GM12891 (cell line): ENCODE measurements at places on chromosomes 11 and 22.

DNA sequence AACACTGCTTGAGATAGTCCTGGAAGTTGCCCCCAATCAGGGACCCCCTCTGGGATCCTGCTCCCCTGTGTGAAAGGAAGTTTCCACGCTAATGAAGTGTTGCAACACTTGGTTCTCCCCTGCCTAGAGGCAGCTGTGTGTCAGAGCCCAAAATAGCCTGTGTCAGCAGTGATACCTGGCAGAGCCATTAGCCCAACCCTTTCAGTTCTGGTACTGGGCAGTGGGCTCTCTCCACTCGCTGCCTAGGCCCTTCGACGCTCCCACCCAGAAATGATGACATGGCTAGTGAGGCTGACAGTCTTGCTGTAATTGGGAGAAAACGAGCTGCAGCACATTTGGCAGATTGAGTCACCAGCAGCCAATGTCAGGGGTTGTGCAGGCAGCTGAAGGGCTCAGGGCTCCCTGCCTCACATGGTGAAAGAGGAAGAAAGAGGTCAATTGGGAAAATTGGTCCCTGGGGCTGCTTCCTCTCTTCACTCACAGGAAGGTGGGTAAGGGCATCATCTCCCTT, 1.4 kb upstream of the NXF1 start:
- no peak for DNase-seq

DNA sequence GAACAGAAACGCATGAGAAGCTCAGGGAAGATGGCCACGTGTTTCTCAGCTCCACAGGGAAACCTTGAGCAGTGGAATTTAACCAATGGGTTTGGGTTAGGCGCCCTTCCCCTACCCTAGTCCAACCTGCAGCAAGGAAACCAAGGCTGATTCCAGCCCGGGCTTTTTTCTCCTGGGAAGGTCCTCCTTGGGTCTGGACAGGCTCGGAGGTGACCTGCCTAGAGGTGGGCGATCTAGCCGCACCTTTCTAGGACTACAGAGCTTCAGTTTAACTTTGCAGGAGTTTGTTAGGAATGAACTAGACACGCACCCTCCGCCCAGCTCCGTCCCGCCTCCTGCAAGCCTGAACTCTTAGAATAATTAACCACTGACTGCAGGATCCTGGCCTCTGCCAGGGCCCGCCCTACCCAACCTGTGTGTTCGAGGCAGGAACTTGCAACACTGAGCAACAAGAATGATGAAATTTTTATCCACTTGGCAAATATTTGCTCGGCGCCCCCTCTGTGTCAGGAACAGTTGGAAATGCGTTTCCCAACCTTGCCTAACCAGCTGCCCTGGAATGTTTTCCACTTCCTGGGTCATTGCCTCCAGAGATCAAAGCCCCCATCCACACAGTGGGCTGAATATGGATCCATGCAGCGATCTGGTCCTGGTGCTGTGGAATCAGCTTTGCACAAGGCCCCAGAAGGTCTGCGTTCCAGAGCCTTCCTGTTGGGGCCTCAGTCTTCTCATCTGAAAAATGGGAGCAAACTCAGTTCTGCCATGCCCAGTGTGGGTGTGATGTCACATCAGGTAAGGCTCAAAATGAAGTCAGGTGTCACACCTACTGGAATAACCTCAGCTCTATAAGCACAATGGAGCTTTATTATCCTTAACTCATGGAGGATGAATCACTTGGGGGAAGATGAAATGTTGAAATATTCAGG, 13.3 kb downstream of the MPST start:
- DNase-seq = no peak

DNA sequence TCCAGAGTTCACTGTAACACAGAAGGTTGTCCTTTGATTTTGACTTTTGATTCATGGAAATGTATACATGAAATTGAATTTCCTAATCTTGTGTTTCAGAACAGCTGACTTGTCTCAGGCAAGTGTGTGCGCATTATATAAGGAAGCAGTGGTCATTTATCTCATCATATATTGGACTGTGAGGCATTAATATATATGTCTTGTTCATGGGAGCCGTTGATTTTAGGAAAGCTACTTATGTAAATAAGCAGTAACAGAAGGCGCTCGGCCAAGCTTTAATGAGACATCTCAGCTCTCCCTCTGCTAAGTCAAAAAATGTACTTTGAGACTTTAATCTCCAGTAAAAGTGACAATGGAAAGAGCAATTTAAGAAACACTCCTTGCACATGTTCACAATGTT, 100.5 kb downstream of the PDHX start:
- DNase-seq = no peak

DNA sequence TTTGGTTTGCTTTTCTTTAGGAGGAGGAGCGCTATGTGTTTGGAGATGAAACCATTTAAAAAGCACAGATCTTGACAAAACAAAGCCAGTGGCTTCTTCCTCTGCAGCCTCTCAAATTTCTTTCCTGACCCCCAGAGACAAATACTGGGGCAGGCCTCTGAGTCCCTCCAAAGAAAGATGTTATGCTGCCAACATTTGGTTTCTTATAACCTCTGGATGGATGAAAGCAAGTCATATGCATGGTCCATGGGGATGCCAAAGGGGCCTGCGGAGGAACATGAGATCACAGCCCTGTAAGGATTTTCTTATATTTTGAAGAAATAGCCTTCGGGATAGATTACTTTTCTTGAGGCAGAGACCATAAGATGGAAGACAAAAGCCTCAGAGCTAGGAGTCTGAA, 179.1 kb downstream of the TENM4 start:
- no peak for DNase-seq

- DNase-seq = no peak
Measured at GRCh38 chr11:134640971-134641968, 229.2 kb upstream of the B3GAT1 start.

DNA sequence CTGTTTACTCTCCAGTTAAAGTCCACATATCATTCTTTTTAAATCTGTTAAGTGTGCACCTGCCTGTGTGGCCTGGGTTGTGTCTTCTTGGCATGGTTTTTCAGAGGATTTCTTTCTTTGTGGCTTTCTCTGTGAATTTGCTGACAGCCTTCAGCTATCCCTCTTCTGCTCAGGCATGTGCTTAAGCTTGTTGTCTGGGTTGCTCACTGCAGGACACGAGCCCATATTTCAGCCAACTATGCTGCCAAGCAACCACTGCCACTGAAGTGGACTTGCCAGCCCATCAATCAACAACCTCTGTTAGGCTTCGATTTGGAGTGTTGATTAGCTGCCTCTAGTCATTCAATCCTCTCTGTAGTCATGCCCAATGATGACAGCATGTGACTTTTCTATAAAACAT, 18.4 kb downstream of the OR51I2 start:
- no peak for DNase-seq

DNA sequence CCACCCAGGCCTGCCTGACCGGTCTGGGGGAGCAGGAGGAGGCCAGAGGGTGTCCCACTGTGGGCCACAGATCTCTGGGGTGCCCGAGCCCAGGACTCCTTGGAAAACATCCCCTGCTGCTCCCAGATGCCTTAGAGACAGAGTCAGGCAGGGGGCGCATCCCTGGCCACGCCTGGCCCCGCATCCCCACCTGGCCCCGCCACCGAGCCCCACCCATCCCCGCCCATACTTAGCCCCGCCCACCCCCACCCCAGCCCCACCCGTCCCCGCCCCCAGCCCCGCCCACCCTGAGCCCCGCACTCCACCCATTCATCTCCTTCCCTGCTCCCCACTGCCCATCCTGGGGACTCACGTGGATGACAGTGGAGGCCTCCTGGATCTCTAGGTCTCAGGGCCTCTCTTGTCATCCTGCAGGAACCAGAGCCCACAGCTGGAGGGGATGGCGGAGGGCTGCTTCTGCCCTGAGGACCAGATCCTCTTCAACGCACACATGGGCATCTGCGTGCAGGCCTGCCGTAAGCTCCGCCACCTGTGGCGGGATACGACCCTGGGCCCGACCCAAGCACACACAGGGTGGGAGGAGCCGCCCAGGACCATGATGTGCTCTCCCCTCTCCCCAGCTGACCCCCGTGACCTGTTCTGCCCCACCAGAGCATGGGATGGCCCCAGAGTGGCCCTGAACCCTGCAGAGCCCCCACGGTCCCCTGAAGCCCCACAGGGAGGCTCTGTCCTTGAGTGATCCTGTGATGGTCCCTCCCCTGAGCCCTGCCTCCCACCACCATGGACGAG, 33.6 kb downstream of the MUC5B start:
- no peak for DNase-seq

- no peak for DNase-seq
Measured at GRCh38 chr11:116458546-116458945, 314.2 kb downstream of the BUD13 start.

- no peak for DNase-seq
Measured at GRCh38 chr11:86615487-86615886, 56.9 kb downstream of the ME3 start.

DNA sequence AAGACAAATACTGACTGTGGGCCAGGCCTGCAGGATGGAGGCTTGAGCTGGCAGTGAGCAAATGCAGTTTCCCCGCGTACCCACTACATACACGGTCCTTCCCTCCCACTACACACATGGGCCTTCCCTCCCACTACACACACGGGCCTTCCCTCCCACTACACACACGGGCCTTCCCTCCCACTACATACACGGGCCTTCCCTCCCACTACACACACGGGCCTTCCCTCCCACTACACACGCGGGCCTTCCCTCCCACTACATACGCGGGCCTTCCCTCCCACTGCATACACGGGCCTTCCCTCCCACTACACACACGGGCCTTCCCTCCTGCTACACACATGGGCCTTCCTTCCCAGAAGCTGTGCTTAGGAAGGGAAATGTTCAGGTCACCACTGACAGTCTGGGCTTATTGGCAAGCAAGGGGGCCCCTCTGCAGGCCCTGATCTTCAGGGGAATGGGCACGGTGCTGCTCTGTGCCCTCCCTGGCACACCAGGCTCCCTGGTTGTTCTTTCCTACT, 10.8 kb downstream of the DNAL4 start:
- DNase-seq = no peak

DNA sequence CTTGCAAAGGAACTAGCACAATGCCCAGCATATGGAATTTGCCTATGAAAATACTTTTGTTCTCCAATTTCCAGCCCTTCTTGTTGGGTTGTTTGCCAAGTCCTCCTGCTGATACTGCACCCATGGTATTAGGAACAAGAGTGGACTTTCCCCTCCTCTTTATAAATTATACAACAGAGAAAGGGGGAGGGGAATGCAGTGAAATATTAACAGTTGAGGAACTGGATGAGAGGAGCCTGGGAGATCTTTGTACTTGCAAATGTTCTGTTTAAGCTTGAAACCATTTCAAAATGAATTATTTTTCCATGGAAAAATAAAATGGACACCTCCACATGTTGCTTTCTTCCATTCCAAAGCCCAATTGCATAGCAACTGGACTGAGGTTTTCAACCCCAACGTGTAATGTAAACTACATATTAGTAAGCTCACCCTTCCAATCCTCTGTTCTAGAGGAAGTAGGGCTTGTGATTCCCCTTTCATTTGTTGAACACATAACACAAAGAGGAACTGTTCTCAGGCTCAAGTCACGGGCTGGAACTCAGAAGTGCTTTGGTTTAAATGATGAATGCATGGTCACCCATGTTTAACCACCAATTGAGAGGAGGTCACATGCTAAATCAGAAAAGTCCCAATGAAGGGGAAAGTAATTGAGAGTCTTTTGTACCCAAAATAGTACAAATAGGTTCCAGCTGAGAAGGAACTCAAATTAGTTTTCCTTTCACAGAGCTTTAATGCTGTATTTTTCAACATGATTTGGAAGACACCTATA, 66.2 kb upstream of the ZC3H12C start:
- DNase-seq = peak; percentile 40

GRCh38 chr22:23817146-23817545, 21.7 kb downstream of the DERL3 start:
- no peak for DNase-seq

- no peak for DNase-seq
Measured at GRCh38 chr11:134615041-134615615, 203.1 kb upstream of the B3GAT1 start.

DNA sequence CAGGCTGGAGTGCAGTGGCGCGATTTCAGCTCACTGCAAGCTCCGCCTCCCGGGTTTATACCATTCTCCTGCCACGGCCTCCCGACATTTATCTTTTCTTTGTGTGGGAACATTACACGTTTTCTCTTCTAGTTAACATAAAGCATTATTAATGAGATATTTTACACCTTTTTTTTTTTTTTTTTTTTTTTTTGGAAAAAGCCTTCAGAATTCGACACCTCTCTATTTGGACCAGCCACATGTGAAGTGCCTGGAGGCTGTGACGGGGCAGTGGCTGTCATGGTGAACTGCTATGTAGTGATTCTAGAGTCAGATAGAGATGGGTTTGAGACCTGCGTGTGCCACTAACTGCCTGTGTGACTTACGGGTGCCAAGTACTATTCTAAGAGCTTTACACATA, 64.3 kb downstream of the SMIM38 start:
- no peak for DNase-seq

DNA sequence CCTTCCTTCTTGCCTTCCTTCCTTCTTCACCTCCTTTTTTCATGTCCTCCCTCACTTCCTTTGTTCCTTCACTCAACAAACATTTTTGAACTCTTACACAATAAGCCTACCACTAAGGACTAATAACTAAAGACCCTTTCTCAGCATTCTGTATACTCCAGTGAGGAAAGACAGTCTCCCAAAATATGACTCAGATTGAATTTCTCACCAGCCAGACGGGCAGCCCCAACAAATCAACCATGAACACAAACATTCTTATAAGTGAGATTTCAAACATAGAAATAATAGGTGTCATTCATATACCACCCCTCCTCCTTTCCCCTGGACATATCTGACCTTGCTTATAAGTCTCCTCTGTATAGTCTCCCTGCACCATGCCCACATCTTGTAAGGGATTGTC, 1079.7 kb downstream of the OPCML start:
- DNase-seq = no peak

DNA sequence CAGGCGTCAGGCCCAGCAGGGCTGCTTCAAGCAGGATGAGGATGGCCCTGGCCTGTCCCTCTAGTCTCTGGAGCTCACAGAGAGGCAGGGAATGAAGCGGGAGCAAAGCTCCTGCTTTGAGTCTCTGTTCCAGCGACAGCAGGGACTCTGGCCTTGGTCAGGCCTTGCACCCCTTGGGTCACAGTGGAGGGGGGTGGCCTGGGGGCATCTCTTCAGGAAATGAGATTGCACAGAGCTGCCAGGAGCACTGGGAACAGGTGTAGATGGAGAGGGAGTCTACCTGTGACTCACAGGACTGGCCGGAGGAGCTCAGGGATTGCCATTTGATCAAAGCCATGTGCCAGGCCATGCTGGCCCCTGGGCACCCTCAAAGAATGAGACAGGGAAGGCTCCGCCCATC, 1.6 kb downstream of the ANO1 start:
- no peak for DNase-seq

DNA sequence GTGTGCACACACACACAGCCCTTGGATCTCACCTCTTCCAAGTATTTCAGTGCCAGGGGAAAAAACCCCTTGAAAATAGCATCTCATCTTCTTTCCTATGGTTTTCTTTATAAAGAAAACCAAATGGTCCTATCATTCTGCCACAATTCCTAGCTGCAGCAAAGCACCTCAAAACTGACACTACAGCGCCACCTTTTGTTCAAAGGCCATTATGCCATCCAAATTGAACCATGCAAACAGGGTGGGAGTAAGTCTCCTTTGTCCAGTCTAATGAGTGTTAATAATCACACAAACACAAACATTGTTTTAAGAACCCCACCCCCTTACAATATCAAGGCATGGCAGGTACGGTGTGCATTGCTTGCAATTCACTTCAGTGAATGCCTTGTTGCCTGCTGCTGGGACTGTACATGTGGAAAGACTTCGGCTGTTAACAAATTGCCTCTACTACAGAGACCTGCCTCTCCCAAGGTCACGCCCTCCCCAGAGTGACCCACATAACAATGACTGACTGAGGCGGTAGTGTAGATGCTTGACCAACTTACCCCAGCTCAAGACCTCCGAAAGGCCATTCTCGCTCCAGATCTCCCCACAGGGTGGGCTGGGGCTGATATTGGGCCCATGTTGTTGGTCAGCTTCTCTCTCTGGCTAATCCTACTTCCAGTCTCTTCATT, 31.7 kb downstream of the FAM181B start:
- no peak for DNase-seq
